ENCODE measurements at places on chromosomes 13 and 19.
A peak's percentile ranks its signal among the peaks of the same experiment; 100 is the strongest.

DNA sequence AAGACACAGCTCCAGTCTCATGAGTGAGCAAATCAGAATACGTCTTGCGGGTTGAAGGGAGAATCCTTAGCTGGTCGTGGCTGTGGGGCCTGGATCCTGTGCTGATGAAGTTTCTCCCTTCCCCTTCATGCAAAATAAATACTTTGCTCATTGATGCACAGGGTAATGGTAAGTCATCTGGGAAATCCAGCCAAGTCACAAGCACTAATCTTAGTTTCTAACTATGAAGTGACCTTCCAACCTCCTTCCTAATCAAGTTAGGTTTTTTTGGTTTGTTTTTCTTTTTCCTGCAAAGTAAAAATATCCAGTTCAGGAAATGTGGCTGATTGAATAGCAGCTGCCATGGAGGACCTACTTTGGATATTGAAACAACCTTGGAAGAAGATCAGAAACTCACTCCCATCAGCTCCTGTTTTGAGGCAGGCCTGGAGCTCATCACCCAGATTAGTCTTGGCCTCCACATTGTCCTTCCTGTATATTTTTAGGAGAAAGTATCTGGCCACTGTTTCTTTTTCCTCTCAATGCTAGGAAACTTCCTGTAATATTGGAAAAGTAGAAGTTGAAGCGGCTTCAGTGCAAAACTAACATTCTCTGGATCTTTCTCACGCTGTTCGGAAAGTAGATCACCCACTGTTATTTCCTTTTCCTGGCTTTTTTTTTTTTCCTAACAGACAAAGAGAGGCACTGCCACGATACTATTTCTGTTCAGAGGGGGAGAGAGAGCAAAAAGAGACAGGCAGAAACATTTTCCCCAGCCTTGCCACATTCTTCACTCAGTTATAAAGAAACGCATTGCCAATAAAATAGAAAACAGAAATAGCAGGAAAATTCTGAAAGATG lies 12.3 kb upstream of the ARL11 start:
- DNase-seq = no peak

DNA sequence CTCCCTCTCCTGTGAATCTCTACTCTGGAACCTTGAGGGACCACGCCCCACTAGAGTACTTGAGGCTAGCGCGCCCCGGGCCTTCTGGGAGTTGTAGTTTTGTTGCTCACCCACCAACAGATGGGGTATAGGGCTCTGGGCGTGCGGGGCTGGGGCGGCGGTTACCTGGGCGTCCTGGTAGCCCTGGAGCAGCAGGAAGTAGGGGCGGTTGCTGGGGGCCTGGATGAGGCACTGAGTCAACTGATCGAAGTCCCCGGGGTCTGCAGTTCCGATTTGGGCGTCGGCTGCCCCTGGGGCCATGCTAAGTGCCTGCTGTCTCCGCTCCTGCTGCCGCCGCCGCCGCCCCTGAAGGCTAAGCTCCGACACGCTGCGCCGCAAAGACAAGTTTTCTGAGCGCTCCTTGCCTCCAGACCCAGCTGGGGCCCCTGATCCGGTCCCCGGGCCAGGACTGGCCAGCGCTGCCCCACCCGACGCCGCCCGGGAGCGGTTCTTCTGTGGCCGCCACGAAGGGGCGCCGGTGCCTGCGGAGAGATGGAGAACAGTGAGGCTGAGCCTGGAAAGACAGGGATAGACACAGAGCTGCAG lies 5.3 kb downstream of the RASIP1 start:
- DNase-seq = no peak

DNA sequence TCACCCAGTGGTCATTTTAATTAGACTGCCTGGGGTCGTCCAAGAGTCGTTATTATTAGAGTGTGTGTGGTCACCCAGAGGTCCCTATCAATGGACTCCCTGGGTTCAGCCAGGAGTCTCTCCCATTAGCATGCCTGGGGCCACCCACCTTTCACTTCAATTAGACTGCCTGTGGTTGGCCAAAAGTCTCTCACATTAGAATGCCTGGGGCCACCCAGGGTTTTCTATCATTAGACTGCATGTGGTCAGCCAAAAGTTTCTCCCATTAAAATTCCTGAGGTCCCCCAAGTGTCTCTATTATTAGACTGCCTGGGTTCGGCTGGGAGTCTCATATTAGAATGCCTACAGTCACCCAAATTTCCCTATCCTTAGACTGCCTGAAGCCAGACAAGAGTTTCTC lies 1472.6 kb downstream of the UQCRFS1 start:
- DNase-seq = no peak

DNA sequence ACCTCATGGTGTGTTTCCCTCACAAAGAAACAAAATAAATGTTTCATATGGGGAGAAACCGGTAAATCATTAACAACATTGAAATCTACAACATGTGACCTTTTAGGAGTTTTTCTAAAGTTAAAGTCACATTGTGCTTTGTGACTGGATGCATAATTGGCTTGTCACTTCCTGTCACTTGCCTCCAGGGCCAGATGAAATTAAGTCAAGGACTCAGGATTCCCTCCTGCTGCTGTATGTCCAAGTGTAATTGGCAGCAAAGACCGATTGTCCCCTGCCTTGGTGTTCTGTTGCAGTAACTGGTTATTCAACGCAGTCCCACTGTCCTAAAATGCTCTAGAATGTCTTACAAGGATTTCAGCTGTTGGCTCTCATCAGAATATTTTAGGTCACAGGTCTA lies 448.2 kb downstream of the LIG4 start:
- DNase-seq = peak; percentile 23

- DNase-seq = no peak
Measured at GRCh38 chr19:12278713-12279112, 16.0 kb downstream of the ZNF44 start.

- no peak for DNase-seq
Measured at GRCh38 chr13:93628136-93628797, 401.7 kb downstream of the GPC6 start.

DNA sequence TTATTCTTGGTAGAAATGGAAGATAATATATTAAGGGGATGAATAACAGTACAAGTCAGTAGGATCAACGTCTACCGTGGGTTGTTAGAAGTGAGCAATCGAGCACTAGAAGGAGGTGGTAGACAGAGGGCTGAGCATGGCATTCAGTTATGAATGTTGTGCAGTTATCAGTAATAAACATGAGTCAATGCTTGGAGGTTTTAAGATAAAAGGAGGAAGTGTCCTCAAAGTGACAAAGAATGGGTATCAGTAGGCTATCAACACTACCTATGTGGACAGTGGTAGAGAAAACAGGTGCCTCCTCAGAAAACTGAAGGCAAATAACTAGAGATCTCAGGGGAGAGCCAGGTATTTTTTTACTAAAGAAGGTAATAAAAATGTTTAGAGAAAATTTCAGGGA lies 1607.0 kb downstream of the PCDH9 start:
- DNase-seq = no peak

GRCh38 chr13:106052200-106052767 lies 483.2 kb downstream of the EFNB2 start:
- DNase-seq = no peak
